ENCODE measurements at places on chromosomes 2 and 18.

DNA sequence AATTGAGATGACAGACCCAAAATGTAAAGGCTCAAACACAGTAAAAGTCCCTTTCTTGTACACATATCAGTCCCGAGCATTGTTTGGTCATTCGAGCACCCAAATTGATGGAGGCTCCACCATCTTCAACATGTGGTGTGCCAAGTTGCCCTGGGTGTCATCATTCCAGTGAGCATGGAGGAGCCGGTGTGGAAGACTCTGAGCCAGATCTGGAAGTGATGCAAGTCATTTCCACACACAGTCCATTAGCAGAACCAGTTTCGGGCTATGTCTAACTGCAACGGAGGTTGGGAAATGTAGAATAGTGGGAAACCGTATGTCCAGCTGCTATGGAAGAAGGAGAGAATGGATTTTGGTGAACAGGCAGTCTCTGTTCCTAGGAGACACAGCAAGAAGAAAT, 40.9 kb upstream of the BZW1 start:
- DNase-seq, result no peak

DNA sequence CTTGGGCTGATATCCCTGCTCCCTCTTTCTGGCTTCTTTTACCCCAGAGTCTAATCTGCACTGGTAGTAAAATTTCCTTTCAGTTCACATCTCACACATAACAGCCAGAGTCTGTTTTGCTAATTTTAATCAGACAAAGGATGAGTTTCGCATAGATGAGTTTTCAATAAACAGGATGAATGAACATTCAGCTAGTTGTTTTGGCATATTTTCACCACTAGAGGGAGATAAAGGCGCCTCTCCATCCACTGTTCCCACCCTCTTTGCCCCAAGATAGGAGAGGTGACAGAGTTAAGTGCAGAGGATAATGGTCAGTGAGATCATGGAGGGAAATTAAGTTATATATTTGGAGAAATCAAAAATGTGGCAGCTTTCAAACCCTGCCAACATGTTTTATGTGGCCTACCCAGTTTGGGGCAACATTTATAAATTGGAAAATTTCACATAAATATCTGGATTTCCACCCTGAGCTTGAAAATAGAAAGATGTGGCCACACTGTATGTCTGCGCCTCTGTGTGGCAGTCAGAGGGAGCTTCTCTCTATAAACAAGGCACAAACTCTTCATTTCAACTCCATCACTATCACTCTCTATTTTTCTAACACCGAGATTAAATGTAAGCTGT, 48.5 kb upstream of the DTNA start:
- DNase-seq, result peak; percentile 54

DNA sequence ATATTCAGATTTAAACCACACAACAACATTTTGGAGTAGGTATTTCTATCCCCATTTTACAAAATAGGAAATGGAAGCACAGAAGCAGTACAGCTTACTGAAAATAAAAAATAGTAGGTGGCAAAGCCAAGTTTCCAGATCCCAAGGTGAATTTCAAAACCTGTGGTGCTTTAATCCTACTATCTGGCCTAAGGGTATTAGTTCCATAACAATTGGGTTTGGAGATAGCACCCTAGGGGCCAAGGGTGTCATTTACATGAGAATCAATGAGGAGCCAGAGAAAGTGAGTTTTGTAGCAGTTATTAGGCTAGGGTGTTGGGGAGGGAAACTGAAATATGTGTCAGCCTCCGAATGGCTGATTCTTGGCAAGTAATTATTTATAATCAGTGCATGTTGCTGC, 24.9 kb downstream of the OSBPL6 start:
- no peak for DNase-seq

- no peak for DNase-seq
These were observed 545.2 kb downstream of the STK39 start for GRCh38 chr2:167702227-167702626.

GRCh38 chr2:235195921-235196320, 244.1 kb downstream of the SH3BP4 start:
- no peak for DNase-seq

DNA sequence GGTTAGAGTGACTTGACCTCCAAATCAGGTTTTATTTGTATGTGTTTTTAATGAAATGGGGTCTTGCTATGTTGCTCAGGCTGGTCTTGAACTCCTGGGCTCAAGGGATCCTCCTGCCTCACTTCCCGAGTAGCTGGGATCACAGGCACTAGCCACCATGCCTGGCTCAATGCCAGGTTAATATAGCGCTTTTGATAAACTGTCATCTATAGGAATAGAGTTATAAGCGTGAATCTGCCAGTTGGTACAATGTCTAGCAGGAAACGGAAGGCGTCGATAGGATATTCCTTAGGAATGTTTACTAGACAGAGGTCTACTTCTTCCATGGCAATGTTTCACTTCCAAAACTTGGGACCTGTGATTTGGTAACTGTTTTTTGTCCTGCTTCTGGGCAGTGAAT, 25.5 kb downstream of the CLUL1 start:
- DNase-seq, result no peak

DNA sequence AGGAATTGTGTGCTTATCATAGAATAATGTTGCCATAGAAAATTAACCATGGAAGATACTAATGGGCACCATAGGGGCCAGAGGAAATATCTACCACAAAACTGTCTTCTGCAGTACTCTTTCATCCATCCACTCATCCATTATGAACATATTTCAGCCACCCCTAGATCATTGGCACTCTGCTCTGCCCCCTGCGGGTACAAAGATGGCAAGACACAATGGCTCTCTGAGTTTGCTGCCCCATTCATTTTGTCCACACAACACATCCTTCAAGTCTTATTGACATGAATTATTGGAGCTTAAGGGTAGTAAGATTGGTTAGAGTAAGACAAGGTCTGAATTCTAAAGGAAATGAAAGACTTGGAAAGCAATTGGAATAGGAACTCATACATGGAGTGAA, 1224.7 kb upstream of the CELF4 start:
- DNase-seq, result no peak

DNA sequence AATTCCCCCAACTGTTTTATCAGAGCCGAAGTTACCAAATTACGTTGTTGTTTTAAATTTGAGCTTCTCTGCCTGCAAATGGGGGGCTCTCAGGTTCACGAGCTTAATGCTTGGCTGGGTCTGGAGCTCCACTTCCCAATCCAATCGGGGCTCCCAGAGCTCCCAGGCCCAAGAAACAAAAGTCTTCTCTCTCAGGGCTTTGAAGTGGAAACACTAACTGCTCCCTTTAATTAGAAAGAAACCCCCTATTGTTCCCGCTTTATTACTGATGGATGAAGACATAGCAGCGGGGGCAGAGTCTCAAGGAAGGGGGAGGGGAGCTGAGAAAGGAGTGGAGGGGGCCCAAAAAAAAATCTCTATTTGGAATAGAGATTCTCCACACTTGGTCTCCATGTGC, 15.6 kb upstream of the PKDCC start:
- DNase-seq, result no peak

GRCh38 chr18:47881042-47881441, 49.4 kb downstream of the SMAD2 start:
- no peak for DNase-seq

GRCh38 chr2:176763130-176763529, 449.5 kb upstream of the HNRNPA3 start:
- no peak for DNase-seq

- no peak for DNase-seq
These were observed 6.1 kb upstream of the CPLX4 start for GRCh38 chr18:59324623-59324971.

DNA sequence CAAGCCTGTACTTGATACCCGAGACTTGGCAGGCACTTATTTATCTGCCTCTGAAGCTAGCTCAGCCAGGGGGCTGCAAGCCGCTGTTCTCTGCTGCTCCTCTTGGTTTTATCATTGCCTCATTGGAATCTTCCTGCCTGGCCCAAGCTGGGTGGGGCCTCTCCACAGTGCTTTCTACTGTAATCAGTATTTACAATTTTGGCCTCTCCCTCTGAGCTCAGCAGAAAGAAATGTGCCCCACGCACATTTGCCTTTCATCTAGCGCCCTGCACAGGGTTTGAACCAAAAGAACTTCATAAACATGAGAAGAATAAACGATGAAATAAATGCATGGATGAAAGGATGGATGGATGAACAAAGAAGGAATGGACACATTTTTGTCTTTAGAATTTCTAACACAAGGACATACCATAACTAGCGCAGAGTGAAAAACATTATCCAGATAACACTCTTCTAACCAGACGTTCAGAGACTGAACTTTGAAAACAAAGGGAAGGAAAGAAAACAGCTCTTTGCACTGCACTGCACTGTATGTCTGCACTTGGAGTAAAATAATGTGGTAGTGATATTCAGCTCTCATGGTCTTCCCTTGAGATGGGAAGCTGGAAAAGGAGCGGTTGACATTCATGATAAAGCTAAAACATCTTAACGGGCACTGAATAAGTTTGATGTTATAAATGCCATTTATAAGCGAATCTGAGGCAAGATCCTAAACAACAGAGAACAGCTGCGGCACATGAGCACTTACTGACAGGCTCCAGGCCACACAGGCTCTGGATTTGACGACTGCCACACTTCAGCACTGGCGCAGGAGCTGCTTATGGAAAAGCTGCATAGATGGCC, 86.8 kb upstream of the SP3 start:
- DNase-seq, result no peak

GRCh38 chr2:95284886-95285541, 10.8 kb downstream of the PROM2 start:
- DNase-seq, result no peak

DNA sequence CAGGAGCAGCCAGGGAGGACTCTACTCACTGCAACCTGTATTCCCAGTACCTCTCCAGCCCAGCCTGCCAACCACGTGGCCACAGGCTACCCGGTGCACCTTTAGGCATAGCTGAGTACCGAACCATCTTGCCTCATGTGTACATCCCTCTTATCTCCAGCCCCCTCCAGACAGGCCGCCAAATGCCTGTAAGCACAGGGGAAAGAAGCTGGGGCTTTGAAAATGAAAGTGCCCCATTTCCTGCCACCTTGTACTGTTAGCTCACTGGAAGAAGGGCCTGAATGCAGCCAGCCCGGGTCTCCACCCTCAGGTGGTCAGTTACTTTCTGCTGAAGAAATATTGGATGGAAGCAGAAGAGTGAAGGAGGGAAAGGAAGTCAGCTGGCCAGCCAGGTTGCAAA, 27.2 kb upstream of the RFX8 start:
- DNase-seq, result no peak

DNA sequence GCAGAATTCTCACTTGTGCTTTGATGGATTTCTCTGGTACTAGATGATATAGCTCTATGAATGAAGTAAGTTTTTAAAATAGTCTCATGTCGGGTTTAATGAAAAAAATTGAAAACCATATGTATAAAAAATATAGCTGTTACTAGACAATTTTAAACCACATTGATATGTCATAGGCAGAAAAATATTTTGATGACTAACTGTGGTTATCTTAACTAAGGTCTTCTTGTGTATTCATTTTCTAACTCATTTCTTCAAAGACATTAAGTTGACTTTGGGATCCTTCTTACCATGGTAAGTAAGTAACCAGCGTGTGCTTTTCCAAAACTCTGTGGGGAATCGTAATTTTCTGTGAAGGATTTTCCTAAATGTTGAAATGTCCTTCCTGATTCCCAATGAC, 160.9 kb upstream of the COL3A1 start:
- no peak for DNase-seq

GRCh38 chr2:188523919-188524318, 232.2 kb downstream of the GULP1 start:
- no peak for DNase-seq

DNA sequence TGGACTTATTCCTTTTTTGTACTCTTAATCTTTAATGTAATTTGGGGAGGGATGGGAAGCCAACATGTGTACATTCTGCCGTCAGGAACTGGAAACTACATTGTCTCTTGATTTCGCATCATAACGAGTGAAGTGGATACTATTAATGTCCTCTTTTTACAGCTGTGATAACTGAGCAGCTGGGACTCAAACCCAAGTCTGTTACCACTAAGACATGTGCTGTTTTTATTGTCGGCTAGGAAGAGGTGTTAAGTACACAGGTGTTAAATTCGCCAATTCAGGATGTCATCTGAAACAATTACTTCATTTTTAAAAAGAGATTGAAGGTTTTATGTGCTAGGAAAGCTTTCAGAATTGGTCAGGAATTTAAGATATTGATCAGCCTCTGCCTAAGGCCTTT, 6.9 kb downstream of the GMCL1 start:
- no peak for DNase-seq

All from NCI-H1417 (cell line).